Left renal pelvis (tissue), 4 donors: ENCODE measurements at places on chromosomes 2 and 18.

DNA sequence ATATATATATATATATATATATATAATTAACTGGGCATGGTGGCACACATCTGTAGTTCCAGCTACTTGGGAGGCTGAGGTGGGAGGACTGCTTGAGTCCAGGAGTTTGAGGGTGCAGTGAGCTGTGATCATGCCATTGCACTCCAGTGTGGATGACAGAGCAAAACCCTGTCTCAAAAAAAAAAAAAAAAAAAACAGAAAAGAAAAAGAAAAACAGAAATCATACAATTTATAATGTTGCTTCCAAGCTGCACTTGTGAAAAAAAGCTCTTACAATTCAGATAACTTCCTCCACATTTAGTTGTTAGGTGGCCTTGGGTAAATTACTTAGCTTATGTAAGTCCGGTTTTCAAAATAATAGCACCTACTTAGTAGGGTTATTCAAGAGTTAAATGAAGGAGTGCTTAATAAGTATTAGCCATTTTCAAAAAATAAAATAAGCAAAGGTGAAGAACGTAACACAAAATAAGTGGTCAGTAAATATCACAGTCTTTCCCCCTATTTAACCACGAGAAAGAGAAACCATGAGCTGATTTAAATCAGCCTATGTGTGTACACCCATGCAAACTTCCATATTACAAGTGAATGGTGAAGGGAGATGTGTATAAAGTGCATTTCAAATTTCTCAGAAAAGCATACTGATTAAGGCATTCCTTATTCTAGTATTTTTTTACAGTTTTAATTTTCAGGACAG, 2.3 kb downstream of the WIPF1 start:
- DNase-seq = no peak

- DNase-seq = no peak
Observed at GRCh38 chr2:150438654-150439053, 48.8 kb downstream of the RND3 start.

GRCh38 chr2:201261471-201261870, 1.1 kb downstream of the CASP8 start:
- no peak for DNase-seq

- no peak for DNase-seq
Observed at GRCh38 chr2:164766216-164766953, 75.2 kb downstream of the COBLL1 start.

- no peak for DNase-seq
Observed at GRCh38 chr2:99765731-99766318, 276.0 kb upstream of the REV1 start.

GRCh38 chr18:38496222-38496793, 930.7 kb upstream of the CELF4 start:
- no peak for DNase-seq

DNA sequence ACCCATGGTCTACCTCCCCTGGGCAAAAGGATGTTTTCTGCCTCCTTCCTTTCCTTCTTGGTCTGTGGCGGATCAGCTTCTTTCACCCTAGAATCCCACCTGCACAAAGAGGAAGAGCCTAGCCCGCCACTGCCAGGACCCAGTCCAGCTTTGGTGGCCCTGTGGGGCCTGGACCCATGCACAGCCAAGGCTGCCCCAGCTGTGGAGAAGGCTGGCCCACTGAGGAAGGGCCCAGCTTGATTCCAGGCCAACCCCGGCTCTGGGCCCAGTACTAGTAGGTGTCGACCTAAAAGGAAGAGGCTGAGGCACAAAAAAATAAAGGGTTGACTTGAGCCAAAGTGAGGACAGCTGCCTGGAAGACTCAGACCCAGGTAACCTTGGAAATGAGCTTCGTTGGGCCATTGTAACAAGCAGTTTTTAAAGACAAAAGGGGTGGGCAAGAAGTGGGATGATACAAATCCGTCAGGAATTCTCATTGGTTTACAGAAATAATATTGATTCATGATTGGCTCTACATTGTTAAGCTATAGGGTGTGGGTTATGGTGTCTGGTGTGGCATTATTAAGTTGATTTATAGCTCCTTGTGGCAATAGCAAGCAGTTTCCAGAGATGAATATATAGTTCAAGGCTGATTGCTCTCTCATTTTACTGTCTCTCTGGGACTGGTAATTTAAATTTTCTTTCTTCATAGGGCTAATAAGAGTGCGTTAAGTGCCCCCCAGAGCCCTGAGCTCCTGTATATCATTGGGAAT, 29.8 kb upstream of the MAL start:
- DNase-seq = no peak

DNA sequence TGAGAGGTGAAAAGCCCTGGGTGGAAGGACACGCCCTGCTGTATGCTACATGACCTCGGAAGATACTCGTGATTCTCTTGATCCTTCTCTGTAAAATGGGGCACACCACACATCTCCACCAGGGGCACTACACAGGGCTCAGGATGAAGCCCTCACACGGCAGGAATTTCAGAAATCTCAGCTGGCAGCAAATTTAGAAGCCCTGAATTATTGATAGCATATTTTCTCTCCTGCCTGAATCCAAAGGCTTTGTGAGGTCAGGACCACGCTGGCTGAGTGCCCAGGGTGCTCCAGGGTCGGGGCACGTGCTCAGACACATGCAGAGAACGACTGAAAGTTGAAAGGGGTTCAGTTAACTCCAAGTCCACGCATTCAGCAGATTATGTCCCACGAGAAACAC, 42.1 kb upstream of the GALR1 start:
- DNase-seq = no peak

DNA sequence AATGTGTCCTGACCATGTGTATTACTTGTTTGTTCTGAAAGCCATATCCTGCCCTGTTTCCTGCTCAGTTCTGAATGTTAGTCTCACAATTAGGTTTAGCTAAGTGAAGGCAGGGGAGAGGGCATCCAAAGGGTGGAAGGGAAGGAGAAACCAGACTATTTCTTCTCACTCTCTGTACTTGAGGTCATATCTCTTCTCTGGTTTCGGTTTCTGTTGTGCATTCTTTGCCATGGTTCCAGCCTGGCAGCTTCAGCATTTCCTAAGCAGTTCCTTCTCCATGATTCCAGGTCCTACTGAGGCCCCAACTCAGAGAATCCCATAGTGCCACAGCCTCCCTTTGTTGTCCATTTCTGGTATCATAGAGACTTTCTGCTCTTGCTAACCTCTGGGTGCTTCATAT, 40.3 kb upstream of the HNMT start:
- DNase-seq = no peak

GRCh38 chr2:226771067-226771466, 28.6 kb downstream of the IRS1 start:
- DNase-seq = no peak

DNA sequence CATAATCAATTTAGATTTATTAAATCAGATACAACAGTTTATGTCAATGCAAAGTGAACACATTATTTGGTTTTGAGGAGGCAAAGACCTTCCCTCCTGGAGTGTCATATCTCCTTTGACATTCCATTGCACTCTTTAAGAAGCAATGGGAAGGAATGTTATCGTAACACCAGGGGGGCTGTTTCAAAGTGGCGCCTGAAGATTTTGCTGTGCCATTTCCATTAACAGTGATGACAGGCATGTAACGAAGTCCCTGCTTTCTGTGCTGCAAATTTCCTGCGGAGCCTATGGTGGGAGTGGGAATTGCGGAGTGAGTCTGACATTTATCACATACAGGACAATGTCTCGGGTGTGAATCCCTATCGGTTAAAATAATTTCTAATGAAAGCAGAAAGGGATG, 499.6 kb upstream of the RAB6C start:
- no peak for DNase-seq

DNA sequence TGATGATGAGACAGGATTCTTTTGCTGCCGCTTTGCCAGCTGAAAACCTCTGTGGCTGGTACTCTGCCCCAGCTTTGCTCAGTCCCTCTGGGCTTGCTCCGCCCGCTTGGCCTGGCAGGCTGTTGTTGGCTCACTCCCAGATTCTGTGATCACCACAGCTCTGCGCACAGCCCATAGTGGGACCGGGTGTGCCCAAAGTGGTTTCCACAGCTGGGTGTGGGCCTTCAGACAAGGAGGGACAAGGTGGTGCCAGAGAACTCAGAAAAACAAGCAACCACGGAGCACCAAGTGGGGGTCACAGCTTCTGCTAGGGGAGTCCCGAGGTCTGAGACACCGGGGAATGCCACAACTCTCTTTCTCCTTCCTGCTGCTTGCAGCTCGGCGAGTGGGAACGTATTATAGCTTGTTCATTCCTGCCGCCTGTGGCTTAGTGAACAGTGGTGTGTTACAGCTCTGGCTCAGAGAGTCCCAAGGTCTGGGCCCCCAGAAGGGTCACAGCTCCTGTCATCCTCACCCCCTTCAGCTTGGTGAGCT, 9.2 kb upstream of the KYNU start:
- no peak for DNase-seq

DNA sequence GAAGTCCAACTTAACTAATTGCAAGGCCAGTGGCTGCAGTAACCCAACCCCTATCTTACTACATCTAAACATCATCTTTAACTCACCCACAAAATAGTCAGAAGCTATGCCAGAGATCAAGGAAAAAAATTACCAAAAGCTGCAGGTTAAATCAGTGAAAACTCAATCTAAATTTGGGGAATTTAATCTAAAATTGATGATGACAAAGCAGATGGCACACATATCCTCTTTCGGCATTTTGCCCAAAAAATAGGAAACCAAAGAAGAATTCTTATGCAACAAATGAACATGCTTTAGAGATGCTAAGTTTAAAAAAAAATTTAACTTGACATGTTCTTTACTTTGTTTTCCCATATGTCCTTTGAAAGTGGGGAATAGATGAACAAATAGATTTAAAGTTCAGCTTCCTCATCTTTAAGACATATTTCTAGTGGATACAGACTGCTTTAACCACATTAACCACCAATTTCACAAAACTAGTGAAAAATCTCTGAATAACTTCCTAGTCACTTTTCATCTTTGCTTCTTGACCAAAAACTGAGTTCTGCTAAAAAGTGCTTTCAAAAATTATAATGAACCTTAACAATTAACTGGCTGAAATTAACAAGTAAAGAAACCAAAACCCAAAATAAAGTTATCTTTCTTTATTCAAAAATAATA, 74.3 kb upstream of the CCDC150 start:
- DNase-seq = no peak

DNA sequence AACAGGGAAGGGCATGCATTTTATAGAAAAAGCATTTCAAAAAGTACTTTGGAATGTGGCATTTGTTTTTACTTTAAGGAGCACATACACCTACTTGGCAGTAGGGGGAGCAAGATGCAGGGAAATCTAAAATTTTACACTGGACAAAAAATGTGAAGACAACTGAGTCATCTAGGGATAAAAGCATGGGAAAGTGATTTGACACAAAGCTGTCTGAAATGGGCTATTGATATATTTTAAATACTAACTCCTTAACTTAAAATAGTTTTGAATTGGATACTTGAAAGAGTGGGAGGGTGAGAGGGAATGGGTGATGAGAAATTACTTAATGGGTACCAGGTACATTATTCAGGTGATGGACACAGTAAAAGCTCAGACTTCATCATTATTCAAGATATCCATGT, 15.8 kb downstream of the TMEM200C start:
- no peak for DNase-seq

DNA sequence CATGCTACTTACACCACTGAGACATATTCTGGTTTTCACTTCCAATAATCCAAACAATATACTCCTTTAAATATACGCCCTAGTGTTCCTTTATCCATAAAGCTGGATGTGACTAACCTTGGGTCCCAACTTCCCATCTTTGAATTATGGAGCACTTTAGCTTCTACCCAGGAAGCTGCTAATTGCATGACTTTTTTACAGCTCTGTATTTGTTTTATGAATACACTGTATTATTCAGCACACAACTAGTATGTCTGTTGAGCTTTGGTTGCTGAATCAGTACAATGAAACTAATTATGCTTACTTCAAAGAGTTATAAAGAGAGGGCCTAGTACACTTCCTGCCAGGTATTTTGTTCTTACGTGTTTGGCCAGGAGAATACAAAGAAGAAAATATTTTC, 118.5 kb downstream of the BAZ2B start:
- no peak for DNase-seq

DNA sequence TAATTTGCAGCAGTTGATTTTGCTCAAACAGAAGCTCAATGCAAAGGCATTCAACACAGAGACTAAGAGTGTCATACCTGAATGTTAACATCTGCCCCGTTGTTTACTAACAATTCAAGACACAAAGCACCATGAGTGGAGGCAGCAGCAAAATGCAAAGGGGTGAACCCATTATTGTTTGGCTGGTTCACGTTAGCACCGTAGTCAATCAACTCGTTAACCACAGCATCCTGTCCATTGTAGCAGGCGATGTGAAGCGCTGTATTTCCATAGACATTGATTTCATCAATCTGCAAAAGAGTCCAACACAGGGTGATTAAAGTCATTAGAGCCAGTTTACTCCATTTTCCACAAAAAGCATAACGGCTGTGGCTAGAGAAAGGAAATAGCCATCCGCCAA, 189.3 kb downstream of the ANKRD44 start:
- no peak for DNase-seq

GRCh38 chr2:200624026-200624425, 38.2 kb downstream of the AOX1 start:
- no peak for DNase-seq
